ENCODE measurements at places on chromosomes 12 and 14. TPM values are rescaled to one million over a fixed set of nuclear protein-coding genes. Genes with fewer than 3 reads are reported as not detected.

Gene STAC3
- polyA plus RNA-seq, result 2.2 TPM

Gene KERA
- not detected for polyA plus RNA-seq

Gene SLC39A5
- 31.3 TPM for polyA plus RNA-seq

Gene COCH
- polyA plus RNA-seq, result 4.0 TPM

Gene ENDOU
- 0.29 TPM for polyA plus RNA-seq
